NCI-H774 (cell line): ENCODE measurements at places on chromosomes 5 and 9.

DNA sequence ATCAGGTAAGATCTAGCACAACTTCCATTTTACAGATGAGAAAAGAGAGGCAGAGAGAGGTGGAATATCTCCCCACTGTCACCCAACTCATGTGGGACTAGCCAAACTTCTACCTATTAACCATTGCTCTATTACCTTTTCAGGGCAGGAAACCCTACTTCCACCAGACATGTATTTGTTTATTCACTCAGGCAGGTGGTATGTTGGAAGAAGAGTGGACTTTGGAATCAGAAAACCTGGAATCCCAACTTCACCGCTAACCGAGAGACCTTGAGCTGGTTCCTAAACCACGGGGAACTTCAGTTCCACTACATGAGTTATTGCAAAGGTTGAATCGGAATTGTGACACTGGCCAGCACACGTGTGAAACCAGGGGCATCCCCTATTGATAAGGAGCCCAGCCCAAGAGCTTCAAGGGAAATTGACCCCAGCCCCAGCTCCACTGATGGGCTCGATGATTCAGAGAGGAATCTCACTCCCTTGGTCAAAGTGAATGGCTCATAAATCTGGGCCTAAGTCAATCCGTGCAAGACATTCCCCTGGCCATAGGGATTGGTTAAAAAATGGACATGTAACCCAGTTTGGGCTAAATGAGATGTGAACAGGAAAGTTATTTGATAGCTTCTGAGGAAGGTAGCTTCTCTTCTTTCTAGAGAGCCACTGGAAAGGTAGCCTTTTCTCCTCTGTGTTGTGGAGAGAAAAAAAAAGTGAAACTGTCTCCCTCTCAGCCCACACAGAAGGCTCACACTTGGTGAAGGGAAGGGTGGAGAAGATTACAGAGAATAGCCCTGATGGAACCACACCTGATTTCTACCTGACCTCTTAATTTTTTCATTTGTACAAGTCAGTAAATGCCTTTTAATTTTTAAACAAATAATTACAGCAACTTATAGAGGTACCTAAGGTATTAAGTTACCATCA lies 5.5 kb upstream of the GLIS3 start:
- DNase-seq, result no peak

DNA sequence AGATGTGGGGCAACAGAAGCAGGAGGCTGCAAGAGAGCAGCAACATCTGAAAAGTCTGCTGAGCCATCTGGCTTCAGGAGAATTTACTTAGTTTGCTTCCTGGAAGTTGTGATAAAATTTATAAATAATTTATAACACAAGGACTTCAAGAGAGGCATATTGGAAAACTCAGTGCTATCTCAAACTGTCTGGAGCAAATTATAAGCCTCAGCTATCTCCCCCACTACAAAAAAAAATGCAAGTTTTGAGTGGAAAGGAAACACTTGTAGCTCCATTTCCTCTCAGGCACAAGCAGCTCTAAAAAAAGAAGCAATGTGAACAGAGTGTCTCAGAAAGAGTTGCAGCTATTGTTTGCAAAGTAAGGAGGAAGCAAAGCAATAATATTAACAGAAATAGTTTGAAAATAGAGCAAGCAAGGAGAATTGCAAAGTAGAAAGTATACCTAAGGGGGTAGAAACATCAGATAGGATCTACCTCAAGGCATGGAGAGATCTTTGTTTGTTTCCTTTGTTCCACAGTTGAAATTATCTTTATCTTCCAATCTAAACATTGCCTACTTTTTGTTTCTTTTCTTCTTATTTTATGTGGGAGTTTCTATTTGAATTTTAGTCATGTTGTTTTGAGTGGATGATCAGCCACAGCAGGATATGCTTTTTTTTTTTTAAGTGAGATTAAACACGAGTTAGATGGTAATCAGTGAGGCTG lies 55.9 kb upstream of the IL6ST start:
- no peak for DNase-seq

DNA sequence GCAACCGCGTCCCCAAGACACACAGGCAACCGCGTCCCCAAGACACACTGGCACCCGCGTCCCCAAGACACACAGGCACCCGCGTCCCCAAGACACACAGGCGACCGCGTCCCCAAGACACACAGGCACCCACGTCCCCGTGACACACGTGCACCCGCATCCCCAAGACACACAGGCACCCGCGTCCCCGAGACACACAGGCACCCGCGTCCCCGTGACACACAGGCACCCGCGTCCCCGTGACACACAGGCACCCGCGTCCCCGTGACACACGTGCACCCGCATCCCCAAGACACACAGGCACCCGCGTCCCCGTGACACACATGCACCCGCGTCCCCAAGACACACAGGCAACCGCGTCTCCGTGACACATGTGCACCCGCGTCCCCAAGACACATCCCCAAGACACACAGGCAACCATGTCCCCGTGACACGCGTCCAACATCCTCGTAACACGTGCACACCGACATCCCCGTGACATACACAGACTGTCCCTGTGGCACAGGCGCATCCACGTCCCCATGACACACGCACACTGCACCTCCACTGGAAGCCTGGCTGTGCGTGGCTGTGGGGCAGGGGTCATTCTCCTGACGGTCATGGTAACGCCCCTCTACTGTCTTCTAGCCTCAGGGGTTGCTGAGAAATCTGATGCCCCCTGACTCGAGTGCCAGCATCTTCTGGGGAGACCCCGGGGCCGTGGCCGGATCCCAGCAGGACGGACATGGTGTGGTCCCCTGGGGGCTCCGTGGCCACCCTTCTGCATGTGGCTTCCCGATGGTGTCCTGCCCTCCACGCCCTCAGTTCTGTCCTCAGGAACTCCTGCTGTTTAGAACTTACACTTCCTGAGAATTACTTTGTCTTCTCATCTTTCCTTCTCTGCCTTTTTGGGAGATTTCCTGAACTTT lies 24.1 kb downstream of the EXD3 start:
- DNase-seq, result no peak

- no peak for DNase-seq
These were observed 116.6 kb downstream of the MUSK start for GRCh38 chr9:110785166-110785565.

- DNase-seq, result peak; percentile 86
These were observed 30.4 kb downstream of the IRF1 start for GRCh38 chr5:132459983-132460838.

- DNase-seq, result no peak
These were observed 476.6 kb upstream of the CD180 start for GRCh38 chr5:67673180-67673579.

DNA sequence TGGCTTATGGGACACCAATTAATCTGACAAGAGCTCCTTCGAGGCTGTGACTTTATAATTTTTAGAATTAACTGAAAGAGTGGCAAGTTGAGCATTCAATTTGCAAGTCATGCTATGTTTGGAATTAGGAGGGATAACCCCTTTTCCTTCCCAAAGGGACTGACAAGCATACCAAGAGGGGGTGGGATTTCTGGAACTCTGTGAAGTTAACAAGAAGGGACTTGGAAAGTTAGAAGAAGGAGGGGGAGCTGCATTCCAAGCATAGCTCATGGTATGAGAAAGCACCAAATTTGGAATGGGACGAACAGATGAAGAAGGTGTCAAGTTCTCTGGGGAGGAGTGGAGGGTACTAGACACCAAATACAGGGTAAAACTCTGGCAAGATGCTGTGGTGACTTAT lies 8.9 kb upstream of the PALM2AKAP2 start:
- DNase-seq, result no peak

GRCh38 chr5:80161165-80161564 lies 94.7 kb downstream of the SERINC5 start:
- no peak for DNase-seq

DNA sequence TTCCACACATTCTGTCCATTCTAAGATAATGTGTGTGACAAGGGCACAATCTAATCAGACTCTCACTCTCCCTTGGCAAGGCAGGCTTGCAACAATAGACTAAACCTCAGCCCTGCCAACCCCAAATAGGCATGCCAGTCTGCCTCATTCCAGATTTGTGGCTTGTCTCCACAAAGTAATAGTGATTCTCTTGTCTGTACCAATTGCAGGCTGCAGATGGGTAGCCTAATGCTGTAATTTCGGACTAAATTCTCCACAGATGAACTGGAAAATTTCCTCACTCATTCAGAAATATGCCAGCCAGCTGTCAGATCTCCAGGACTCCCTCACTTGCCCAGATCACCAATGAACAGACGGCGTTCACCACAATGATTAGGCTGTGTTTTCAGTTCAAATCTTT lies 413.6 kb downstream of the ELAVL2 start:
- no peak for DNase-seq

- DNase-seq, result no peak
These were observed 33.0 kb downstream of the SSBP2 start for GRCh38 chr5:81717860-81718259.

DNA sequence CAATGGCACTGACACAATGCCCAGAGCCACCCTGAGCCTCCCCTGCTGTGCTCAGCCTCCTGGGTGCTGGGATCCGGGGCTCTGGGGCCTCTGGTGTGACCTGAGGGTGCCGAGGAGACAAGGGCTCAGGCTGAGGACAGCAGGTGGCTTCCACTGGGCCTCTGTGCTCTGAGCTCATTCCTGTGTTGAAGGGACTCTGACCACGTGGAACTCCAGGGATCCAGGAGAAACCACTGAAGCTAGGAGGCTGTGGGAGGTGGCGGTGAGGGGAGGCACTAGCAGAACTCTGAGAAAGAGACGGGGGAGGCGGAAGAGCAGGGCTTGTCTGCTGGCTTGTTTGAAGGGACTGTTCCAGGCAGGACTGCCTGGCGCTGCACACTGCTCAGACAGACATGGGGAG lies 318.7 kb upstream of the IRX1 start:
- DNase-seq, result no peak

DNA sequence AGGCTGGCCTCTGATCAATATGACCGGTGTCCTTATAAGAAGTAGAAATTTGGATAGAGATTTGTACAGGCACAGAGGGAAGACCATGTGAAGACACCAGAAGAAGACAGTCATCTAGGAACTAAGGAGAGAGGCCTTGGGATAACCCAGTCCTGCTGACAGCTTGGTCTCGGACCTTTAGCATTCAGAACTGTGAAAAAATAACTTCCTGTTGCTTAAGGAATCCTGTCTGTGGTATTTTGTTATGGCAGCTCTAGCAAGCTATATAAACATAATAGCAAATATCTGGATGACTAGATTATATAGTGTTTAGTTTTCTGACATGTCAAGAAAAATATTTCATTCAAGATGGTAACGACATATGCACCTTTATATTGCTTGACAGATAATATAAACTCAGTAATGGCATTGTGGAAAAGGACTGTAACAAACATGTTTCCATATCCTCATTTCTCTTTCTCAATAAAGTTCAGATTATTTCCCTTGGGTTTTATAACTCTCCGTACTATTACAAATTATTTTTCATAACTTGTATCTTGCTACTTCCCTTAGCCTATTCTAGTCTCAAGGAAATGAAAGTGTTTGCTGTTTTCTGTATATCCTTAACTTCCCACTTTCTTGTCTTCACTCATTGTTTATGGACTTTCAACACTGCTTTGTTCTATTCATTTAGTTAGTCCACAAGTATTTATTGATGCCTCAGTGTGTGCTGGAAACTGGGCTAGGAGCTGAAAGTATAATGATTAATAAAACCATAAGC lies 62.4 kb downstream of the KIAA1958 start:
- DNase-seq, result no peak

- no peak for DNase-seq
These were observed 14.4 kb upstream of the TMEM245 start for GRCh38 chr9:109134167-109134578.

GRCh38 chr9:130959809-130960334 lies 20.8 kb upstream of the FIBCD1 start:
- DNase-seq, result no peak

DNA sequence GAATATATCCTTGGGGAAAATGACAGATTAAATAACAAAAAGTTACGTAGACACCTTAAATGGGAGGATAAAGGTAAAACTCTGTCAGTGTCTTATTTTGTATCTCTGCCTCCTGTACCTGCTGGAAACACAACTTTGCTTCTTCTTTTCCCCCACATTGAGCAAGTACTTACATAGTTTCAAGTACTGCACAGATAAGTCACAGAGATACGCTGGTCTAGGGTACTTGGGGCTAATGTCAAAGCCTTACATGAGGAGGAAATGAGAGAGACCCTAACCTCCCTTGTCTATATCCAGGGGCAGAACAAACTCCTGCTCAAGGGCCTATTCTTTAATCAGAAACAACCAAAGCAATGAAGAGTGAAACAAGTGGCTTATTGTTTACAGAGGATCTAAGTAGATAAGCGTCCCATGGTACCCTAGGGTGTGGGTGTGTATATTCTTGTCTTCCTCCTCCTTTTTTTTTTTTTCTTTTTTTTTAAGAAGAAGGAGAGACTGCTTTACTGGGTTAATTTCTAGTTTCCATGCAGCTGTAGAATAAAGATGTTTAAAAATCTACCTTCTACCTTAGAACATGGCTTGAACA lies 43.1 kb downstream of the ELL2 start:
- no peak for DNase-seq

DNA sequence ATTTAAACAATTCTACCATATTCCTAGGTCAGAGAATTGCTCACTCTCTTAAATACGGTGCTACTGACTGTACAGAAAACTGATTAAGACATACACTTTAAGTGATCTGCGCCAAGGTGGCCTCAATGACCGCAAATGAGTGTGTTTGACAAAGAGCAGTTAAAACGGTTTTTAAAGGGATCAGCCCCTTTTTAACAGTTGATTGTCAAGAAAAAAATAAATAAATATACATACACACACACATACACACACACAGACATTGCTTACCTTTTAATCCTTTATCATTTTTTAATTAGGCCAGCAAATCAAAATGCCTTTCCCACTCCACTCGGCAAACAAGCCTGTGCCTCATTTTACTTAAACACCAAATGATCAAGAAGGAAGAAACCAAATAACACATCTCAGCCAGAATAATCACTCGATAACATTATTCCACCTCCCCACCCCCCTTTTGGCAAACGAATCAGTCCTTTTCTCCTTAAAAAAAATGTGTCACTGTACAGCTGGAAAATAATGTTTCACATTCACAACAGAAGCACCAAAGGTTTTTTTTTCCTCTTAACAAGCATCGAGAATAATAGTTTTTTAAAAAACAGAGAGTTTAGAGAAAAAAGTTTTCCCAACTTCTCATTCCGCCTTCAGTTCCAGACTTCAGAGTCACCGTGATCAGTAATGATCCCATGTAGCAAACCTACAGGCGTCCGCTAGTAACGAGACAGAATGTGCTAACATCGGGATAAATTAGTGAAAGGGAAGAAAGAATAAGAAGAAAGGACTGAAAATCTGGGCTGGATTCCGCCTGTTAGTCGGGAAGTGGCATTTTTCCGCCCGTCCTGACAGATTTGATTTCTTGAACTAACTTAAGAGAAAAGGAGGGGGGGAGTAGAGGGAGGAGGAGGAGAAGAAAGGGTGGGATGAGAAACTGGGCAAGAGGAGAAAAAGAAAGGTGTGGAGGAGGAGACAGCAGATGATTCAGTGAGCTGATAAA lies at the start of gene ZNF608:
Gene ZNF608 (minus strand): TSS at position 712 of the 988 bp plus-strand sequence. CDS start 1,650 bp downstream, outside the sequence.
- DNase-seq, result peak; percentile 30

GRCh38 chr9:135607401-135608293 lies 31.7 kb downstream of the GLT6D1 start:
- DNase-seq, result no peak
